ENCODE measurements at places on chromosomes 1 and 21.

DNA sequence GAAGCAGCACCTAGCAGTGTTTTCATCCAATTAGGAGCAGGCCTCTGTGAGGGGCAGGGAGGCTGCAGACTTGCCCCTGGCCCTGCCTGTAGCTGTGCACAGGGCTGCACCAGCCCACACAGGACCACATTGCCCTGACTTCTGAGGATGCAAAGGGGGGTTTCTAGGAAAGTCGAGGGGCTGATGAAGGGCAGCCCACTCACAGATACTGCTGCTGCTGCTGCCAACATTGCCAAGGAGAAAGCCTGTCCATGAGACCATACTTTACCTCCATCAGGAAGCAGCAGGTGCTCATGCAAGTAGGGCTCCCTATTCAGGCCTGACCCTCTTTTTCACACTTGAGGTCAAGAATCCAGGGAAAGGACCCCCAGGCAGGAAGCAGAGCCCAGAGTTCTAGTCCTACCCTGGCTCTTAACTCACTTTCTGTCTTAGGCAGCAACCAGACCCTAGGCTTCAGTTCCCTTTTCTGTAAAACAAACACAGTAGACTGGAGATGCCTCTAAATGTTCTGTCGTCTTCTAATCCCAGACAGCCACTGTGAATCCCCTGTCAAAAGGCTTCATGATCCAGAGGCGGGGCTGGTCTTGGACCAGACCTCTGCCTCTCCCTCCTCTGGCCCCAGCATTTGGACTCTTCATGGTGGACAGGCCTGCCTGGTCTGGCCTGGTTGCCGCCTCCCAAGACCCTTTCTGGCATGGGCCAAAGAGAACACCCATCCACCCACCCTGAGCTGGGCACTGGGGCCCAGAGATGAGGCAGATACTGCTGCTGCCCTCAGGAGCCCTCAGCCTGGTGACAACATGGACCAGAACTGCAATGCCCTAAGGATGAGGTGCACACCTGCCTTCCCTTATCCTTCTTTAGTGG is 120.2 kb downstream of the GLIS1 start:
- no peak for DNase-seq

DNA sequence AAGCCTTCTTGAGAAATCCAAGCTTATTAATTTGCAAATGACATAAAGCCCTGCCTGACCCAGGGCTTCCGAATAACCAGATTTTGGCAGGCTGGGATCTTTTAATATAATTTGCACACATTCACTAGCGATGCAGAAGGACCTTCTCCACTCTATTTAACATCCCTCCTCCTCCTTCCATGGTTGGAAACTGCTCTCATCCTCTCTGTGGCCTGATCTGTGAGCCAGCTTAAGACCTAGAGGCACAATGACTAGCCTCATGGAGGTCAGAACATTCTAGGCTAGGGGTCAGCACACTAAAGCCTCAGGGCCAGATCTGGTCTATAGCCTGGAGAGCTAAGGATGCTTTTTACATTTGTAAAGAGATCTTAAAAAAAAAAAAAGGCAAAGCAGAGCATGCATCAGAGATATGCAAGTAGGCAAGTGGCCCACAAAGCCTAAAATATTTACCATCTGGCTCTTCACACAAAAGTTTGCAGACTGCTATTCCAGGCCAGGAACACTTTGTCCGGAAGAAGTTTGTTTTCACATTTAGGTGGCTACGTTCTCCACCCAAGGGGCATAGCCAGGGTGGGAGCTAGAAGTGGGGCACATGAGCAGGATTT is 138.2 kb upstream of the HMGB4 start:
- no peak for DNase-seq

DNA sequence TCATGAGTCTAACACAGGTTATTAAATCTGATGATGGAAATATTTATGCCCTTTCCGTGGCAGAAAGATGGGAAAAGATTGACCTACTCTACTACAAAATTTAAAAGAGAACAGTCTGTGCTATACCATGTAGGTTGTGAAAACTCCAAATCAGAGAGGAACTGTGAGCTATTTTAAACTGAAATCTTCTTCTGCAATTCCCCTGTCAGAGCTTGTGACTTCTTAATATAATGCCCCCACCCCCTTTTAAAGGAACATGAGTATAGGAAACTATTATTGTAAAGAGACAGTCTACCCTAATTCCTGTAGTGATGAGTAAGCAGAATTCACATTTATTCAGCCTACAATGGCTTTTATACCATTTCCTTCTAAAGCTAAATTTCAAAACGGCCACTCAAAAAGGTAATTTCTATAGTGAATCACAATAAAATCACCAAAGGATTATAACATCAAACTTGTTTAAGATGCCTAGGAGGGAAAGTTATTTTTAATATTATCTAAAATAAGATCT is 11.7 kb downstream of the DSCAM start:
- no peak for DNase-seq

GRCh38 chr1:226945106-226945857 is 5.2 kb downstream of the COQ8A start:
- DNase-seq = no peak

DNA sequence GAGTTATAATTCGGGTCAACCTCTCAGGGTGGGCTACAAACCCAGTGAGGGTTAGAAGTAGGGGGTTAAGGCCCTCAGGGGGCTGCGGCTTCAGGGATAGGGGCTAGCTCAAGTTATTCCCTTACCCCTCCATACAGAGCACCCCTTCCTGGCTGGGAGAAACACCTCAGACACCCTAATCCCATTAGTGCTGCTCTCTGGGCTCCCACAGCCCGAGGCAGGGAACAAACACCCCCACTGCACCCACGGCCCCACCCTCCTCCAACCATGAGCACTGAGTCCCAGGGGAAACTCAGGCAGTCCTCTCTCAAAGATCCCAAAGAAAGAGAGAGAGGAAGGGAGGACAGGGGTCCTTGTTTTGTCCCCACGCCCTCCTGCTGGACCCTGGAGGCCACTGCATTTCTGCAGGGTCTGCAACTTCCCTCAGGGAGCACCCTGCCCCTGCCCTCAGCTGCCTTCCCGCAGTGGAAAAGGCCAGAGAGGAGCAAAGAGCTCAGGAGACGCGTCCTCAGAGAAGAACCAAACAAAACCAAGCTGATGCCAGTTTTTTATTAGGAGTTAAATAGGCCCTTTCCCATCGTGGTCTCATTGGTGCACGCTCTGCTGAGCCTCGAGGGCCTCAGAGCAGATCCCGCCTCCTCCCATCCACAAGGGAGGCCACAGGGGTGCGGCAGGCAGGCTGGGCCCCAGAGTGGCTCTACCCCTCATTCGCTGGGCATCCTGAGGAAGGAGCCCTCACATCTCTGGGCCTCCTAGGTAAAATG is 1.4 kb upstream of the S100A4 start:
- no peak for DNase-seq

GRCh38 chr21:41397471-41397891 is 28.6 kb upstream of the MX1 start:
- no peak for DNase-seq

GRCh38 chr1:115539061-115539460 is 102.7 kb upstream of the VANGL1 start:
- DNase-seq = no peak

DNA sequence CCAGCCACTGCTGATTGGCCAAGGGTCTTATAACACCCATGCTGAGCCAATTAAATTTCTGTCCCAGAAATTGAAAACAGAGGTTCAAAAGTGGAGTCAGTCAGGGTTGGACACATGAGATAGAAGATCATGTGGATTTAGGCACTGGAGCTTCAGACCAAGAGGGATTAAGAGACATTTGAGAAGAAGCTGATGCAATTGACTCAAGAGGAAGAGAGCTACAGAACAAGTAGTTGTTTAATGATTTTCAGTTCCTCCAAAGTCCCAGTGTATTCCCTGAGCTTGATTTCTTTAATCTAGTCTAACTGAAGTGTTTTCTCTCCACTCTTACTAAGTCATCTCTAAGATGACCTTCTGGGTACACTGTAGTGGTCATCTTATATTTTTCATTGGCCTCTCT is 227.1 kb downstream of the DUSP10 start:
- DNase-seq = no peak

DNA sequence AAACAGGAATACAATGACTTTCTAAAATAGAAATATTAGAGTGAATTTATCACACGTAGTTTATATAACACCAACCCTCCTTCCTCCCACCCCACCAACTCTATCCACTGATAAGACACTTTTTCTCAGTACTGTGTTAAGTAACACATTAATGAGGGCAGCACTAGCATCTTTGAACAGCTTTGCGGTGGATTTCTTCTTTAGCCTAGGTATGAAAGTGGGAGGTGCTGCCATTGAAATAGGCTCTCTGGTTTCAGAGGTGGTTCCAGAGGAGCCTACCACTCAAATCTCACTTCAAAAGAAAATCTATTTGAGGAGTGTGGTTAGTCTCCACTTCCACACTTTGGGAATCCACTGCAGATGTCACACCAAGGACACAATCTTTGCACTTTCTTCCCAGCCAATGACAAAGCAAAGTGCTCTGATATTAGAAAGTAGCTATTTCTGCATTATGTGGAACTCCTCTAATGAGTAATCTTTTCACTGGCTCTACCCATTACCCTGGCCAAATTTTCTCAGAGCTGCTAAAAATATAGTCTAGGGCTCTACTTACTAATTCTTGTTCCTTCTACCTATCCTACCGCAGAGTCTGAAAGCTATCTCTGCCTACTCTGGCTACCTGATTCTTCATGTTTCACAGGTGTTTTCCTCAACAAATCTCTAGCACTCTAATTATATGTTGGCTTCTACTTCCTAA is 1667.8 kb downstream of the MRPL39 start:
- no peak for DNase-seq

GRCh38 chr1:3042481-3042880 is 21.2 kb downstream of the ACTRT2 start:
- DNase-seq = no peak

DNA sequence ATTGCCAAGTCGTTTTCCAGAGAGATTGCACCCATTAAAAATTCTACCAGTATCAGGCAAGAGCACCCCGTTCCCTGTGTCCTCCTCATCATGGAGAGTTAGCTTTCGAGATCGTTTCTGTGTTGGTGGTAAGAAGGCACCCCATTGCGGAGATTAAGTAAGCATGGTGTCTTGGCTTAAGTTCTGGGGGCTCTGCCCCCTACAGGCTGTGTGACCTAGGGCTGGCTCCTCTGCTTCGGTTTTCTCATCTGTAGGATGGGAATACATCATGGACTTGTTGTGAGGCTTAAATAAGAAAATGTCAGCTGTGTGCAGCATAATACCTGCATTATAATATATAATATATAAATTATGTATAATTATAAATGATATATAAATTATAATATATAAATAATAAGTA is 36.8 kb upstream of the TENT5C start:
- no peak for DNase-seq

GRCh38 chr1:156808186-156809030 is 8.2 kb downstream of the SH2D2A start:
- DNase-seq = no peak

DNA sequence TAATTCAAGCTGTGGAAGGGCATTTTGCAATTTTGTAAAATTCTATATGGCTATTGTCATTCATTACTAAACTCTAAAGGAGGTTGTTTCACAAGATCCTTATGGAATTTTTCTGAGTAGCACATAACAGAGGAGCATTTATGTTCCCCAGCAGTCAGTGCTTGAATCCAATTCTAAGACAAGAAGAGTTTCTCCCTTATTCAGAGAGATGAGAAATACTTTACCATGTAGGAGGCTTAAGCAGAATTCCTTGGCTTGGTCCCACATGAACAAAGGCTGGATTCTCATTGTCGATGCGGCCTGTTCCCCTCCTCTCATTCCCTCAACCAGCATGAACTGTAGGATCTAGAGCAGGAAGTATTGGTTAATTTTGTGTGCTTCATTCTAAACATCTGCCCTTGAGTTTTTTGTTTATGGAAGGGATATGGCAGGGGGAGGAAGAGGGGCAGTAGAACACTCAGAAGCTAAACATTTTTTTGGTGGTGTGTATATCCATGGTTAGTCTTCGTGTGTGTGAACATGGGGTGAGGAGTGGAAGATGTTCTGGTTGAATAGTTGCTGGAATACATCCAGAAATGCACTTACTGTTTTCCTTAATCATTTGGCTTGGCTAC is 74.3 kb downstream of the LAMC1 start:
- no peak for DNase-seq

DNA sequence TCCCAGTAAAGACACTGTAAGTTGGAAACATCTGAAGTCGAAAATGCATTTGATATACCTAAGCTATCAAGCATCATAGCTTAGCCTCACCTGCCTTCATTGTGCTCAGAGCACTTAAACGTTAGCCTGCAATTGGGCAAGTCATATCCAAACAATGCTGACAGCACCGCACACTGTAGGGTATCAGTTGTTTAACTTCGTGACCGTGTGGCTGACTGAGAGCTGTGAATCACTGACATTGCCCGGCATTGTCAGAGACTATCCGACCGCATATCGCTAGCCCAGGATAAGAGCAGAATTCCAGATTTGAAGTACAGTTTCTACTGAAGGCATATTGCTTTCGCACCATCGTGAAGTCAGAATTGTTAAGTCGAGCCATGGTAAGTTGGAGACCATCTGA is 41.5 kb downstream of the GALNT2 start:
- no peak for DNase-seq

GRCh38 chr1:2805801-2806430 is 4.4 kb upstream of the TTC34 start:
- DNase-seq = no peak

GRCh38 chr21:36533468-36533848 is 53.5 kb upstream of the CLDN14 start:
- no peak for DNase-seq

GRCh38 chr1:112143871-112144441 is 154.5 kb upstream of the KCND3 start:
- no peak for DNase-seq

DNA sequence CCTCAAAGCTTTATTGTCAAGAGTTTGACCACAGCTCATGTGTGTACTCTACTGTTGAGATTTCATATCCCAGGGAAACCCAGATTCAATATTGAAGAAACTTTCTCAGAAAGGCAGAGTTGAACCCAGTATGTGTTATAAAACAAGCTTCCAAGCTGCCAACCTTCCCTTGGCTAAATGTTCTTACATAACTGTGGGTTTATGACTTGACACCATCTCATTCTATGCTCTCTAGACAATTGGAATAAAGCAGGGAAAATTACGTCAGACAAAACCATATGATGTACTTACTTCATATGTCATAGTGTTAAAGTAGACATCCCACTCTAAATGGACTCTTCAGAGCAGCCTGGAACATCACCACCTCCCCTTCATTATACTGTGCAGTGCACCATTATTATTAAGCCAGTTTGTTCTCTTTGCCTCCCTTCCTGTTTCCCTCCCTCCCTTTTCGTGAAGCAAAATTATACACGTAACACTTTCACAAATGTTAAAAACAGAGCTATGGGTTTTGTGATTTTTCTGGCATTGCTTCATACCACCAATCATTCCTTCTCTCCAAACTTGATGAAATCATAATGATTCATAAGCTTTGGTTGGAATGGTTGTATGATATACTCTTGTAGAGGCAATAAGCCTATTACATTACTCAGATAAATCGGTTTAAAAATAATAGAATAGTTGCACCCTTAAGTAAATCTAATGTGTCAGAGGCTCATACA is 507.2 kb downstream of the LTN1 start:
- no peak for DNase-seq

GRCh38 chr1:15303935-15304334 is 56.9 kb downstream of the FHAD1 start:
- DNase-seq = no peak

DNA sequence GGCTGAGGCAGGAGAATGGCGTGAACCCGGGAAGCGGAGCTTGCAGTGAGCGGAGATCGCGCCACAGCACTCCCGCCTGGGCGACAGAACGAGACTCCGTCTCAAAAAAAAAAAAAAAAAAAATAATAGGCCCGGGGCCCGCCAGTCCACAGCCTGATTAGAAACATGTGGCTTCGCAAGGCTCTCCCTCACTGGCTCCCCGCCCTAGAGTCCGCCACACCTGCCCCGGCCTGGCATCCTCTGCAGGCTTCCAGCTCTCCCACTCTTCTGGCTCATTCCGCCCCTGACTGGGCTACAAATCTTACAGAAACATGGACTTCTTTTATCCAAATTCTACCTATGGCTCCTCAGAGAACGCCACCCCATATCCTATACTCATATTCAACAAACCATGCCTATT is 32.4 kb downstream of the PGBD5 start:
- DNase-seq = no peak

Measured in stimulated activated CD4-positive, alpha-beta T cell treated with anti-CD3 and anti-CD28 coated beads, TNF-alpha, amount 100 ng/mL, for 48 hours (primary cell).